ENCODE measurements at places on chromosomes 2 and 18.

DNA sequence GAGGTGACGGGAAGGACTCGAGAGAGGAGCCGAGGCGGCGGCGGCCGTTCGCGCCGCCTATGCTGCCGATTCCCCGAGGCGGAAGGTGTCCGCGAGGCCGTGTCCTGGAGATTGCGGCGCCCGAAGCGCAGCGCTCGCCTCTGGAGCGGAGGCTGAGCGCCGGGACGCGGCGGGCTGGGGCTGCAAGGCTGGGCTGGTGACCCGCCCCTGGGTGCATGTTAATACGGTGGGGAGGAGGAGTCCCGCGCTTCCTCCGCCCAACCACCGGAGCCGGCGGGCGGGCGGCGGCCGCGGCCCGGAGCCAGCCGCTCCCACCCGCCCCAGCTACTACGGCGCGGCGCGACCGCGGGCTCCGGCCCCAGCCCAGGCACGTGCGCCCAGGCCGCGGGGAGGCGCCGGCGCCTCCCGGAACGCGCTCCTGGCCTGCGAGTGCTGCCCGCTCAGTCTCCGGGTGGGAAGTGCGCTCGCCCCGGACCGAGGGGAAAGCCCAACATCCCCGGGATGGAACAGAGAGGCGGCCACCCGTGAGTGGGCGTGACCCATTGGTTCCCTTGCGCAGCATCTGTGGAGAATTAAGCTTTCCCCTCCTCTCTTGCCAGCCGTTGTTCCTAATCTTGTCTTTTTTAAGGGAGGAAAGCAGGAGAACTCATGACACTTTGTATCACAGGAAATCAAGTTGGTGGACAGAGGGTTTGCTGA lies at the start of gene DLGAP1:
Gene DLGAP1 (minus strand): TSS at position 195 of the 699 bp plus-strand sequence.
- DNase-seq, result peak; percentile 79

DNA sequence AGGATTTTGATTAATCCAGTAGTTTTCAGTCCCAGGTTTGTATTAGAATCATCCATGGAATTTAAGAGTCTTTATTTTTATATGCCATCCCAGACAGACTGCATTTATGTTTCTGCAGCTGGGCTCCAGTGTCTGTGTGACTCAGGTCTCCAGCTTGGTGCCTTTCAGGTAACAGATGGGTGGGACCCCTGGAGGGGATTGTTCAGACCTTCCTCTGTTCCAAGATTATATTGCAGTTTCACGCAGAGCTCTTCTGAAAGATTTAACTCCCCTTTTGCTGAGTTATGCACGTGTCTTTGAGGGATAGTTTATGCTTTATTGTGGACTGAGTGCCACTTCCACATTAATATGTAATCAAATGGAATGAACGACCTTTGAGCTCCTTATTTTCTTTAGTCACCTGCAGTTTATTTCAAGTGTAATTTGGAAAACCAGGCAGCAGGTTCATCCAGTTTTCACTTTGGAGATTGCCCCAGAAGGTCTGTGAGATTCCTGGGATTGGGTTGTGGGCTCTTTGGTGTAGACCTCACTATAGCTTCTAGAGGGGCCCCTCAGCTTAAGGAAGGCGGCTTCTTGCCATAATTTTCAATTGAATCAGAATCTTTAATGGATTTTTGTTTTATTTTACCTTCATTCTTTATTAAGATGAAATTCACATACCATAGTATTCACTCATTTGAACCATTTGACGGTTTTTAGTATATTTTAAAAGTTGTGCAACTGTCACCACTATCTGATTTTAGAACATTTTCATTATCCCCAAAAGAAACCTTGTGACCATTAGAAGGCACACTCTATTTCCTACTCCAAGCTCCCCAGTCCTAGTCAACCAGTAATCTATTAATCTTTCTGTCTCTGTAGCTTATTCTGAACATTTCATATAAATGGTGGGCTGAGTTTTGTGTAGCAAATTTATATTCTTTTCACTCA lies 135.0 kb downstream of the WDSUB1 start:
- no peak for DNase-seq

- no peak for DNase-seq
Observed at GRCh38 chr2:209696836-209697711, 74.6 kb upstream of the UNC80 start.

DNA sequence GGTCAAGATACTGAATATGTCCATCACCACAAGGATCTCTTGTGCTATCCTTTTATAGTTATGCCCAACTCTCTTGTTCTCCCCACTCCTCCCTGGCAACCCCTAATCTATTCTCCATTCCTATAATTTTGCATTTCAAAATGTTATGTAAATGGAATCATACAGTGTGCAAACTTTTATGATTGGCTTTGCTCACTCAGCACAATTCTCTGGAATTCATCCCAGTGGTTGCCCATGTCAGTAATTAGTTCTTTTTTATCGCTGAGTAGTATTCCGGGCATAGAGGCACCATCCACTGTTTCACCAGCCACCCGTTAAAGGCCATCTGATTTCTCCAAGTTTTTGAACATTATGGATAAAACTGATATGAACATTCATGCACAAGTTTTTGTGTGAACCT lies 38.4 kb upstream of the RNF149 start:
- no peak for DNase-seq

DNA sequence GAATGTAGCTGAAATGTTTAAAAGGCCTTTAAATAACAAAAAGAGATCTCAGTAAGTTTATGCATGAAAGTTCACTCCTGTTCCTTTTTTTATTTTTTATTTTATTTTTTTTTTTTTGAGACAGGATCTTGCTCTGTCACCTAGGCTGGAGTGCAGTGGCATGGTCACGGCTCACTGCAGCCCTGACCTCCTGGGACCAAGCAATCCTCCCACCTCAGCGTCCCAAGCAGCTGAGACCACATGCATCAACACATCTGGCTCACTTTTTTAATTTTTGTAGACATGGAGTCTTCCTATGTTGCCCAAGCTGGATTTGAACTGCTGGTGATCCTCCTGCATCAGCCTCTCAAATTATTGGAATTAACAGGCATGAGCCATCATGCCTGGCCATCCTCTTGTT lies 84.3 kb downstream of the KANSL1L start:
- no peak for DNase-seq

DNA sequence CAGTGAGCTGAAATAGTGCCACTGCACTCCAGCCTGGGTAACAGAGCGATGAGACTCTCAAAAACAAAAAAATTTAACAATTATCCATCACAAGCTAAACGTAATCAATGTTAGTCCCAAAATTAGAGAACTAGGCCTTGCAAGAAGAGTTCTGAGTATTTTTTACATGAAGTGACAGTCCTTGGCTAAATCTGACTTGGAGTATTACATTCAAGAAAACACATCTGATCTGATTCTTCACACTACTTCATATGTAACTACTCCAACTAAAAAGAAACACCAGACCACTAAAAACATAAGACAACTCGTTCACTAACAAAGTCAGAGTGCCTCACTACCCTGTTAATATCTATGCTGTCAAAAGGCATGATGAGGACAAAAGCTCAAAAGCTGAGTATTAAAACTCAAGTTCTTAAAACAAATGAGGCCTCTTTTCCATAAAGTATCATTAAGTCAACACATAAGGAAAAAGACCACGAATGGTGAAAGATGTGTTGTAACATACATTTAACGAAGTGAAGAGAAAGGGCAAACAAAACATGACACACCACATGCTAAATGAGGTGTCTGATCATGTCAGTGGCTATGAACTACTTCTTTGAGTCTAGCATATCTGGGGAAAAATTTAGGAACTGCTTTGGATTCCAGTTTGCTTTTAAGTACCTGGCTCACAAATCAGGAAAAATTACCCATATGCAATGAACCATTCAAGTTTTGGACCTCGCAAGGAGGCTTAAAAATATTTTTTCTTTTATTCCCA lies 42.4 kb downstream of the TRIP12 start:
- no peak for DNase-seq

DNA sequence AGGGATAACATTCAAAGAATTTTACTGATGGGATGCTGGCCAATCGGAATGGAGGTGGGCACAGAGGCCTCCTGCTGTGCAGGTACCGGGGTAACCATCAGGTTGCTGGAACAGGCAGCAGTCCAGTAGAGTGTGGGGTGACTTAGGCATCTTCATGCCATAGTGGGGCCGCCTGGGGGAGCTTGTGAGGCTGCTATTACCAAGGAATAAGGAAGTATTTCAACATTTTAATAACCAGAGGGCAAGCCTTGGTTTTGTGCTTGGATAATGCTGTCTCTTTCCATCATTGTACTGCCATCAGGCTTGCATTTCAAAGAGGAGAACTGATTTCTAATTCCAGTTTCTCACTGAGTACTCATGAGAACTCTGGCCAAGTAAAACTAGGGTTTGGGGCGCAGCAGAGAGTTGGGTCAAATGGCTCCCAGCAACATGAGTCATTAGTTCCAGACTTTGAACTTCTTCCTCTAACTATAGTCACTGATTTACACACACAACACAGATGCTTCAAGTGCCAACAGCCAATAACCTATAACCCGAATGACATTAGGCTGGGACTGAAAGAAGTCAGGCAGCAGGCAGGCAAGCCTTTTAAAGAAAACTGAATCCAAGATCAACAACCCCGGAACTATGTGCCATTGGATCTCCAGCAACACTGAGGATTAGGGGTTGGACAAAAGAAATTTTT lies 56.1 kb upstream of the FHL2 start:
- no peak for DNase-seq

GRCh38 chr2:21981127-21981526 lies 857.4 kb downstream of the TDRD15 start:
- no peak for DNase-seq

DNA sequence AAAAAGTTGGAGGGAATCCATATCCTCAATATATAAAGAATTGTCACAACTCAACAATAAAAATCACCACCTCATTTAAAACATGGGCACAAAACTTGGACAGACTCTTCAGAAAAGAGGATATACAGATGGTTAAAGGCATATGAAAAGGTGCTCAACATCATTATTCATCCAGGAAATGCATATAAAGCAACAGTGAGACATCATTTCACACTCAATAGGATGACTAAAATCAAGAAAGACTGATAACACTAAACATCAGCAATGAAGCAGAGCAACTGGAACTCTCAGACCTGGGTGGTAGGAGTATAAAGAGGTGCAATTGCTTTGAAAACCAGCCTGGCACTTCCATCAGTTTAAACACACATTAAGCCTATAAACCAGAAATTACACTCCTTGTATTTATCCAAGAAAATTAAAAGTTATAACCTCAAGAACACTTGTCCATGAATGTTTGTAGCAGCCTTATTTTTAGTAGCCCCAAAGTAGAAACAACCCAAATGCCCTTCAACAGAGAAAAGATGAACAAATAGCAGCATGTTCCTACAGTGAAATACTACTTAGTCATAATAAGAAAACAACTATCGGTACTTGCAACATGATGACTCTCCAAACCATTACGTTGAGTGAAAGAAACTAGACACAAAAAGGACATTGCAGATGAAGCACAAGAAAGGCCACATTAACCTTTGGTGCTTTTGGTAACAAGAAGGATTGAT lies 79.1 kb upstream of the TANC1 start:
- DNase-seq, result no peak

DNA sequence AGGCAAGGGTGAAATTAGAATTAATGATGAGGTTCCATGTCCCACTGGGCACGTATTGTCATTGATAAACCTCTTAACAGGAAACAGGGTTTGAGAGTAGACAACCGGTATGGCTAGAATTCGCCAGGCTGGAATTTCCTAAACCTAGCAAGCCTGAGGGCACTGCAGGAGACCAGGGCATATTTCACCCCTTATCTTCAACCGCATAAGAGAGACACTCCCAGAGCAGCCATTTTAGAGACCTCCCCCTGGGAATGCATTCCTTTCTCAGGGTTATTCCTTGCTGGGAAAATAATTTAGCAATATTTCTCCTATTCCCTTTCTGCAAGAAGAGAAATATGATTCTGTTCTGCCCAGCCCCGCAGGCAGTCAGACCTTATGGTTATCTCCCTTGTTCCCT lies 334.6 kb upstream of the LYPD1 start:
- DNase-seq, result no peak

DNA sequence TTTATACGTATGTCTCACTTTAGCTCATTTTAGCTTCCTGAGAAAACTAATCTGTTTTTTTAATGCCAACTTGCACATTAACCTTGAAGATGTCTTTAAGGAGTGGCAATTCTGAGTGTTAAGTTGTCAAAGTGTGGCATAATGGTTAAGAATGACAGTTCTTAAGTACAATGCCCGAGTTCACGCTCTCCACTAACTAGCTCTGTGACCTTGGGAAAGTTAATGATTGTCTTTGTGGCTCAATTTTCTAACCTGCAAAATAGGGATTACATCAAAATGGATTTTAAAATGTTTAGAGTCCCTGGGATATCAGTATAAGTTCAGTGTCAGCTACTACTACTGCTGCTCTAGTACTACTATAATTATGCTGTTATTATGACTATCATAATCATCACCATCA lies 409.7 kb downstream of the SOCS6 start:
- DNase-seq, result no peak

- DNase-seq, result no peak
Observed at GRCh38 chr2:84283506-84283905, 175.6 kb downstream of the SUCLG1 start.

DNA sequence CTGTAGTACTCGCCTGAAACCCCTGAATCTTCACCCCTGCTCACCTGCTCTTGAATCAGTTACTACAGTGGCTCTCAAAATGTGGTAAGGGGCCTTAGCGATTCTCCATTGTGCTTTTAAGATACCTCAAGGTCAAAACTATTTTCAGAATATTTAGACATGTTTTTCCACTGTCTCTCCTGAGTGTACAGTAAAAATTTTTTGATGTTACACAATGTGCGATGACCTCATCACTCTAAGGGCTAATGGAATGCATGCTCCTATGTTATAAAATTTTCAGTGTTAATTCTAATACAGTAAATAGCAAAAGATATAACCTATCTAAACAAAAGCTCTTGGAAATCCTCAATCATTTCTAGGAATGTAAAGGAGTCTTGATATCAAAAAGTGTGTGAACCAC lies 336.9 kb upstream of the PKDCC start:
- DNase-seq, result no peak

GRCh38 chr2:156647377-156648010 lies 211.3 kb downstream of the GPD2 start:
- DNase-seq, result no peak

DNA sequence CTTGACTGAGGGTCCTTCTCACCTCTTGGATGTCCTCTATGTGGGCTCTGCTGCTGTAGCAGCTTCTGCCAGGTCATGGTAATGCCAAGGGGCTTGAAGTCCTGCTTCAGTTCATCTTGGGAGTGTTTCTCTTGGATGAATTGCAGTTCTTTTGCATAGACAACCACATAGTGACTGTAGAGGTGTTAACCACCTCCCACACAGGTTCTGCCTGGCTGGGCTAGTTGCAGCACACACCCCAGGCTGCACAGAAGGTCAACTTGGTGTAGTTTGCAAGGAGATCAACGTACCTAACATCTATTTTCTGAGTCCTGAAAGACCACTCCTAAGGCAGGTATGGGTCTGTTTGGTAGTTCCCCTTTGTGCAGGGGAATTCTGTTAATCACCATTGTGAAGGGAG lies 108.1 kb downstream of the ADCYAP1 start:
- no peak for DNase-seq

DNA sequence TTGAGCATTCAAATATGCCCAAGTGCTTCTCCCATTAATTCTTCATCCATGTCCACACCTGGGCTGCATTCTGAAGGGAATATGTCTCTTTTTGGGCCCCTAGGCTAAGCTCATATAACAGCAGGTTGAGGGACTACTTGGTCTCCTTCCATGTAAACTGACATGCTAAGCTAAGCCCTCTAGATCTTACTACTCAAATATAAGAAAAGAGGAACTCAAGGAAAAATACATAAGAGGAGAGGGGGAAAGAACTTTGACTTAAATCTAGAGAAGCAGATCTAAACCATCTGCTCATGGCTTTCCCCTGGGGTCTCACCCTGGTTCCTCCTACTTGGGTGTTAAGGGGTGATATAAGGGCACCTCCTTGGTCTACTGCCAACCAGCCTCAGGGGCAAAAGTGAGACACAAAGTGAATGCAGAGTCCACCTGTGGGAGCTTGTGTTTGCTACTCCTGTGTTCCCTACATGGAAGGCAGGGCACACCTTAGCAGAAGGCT lies 19.8 kb upstream of the NFU1 start:
- no peak for DNase-seq
